ENCODE measurements at places on chromosomes 2 and 18.

DNA sequence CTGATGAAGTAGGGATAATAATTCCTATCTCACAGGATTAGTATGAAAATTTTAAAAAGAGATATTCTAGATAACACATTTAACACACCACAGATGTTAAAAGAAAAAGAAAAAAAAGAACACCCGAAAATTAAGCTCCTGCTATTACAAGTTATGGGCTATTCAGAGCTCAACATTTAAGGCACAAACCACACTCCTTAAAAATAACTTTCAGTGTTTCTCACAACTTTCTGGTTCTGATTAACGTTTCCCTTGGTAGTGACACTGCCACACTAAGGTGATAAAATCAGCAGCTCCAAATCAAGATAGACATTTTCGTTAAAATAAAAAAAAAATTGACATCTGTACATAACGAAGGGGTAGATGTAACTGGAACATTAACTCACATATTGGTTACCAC lies 26.9 kb downstream of the ACVR1C start:
- DNase-seq, result no peak

GRCh38 chr2:145723872-145724271 lies 1204.0 kb upstream of the ZEB2 start:
- DNase-seq, result no peak

DNA sequence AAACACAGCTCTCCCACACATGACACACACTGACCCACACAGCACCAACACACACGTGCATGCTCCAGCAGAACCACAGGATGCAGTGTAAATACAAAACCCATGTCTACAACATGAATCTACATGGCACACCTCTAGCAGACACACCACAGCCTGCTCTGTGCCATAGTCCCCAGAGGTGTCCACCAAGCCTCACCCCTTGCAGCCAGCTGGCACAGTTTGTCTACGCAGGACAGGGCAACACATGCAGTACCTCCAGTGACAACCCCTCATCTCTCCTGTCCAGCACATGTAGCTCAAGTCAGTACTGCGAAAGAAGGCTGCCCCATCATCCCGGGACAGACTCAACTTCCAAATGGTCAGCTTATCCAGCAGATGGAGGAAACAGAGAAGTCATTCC lies 18.9 kb downstream of the CELF4 start:
- DNase-seq, result no peak

- DNase-seq, result no peak
These were observed 36.4 kb downstream of the TANC1 start for GRCh38 chr2:159004849-159005248.

- no peak for DNase-seq
These were observed 91.9 kb downstream of the RTP5 start for GRCh38 chr2:241961454-241961853.

GRCh38 chr2:158112992-158113391 lies 11.3 kb downstream of the UPP2 start:
- DNase-seq, result no peak

- DNase-seq, result no peak
These were observed 18.8 kb upstream of the NEDD4L start for GRCh38 chr18:58025205-58025604.

DNA sequence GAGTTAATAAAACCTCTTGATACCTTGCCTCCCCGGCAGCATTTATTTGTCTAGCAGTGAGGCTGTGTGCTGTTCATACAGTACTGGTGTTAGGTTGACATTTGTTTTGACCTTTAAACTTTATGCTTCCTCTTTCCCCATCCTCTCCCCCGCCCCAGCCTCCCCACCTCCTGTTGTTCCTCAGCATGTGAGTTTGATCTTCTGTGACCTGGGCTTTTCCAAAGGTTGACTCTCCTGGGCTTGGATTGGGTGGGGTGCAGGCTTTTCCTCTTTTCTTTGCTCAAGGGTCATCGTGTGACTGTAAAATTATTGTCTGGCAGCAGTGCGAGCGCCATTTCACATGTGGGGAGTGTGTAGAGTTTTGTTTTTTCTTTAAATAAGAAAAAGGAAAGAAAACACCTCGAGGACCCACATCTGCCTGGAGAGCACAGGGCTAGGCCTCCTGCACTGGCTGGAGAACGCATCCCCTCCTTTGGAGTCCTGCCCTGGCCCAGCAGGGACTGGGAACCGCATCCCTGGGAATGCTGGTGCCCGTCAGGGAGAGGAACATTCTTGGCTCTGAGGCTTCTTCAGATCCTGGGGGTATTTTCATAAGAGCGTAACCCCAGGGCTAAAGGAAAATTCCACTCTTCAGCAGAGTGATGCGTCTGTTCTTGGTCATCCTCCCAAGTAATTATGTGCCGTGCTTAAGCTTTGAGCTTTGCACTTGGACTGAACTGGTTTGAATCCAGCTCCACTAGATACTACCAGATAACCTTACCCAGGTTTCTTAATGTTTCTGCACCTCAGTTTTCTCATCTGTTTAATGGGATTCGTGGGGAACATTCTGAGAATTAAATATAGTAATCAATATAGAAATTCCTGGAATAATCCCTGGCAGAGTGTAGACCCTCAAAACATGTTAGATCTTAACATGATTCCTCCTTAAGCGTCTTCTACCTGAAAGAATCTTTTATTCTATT lies 91.5 kb downstream of the SETBP1 start:
- no peak for DNase-seq

DNA sequence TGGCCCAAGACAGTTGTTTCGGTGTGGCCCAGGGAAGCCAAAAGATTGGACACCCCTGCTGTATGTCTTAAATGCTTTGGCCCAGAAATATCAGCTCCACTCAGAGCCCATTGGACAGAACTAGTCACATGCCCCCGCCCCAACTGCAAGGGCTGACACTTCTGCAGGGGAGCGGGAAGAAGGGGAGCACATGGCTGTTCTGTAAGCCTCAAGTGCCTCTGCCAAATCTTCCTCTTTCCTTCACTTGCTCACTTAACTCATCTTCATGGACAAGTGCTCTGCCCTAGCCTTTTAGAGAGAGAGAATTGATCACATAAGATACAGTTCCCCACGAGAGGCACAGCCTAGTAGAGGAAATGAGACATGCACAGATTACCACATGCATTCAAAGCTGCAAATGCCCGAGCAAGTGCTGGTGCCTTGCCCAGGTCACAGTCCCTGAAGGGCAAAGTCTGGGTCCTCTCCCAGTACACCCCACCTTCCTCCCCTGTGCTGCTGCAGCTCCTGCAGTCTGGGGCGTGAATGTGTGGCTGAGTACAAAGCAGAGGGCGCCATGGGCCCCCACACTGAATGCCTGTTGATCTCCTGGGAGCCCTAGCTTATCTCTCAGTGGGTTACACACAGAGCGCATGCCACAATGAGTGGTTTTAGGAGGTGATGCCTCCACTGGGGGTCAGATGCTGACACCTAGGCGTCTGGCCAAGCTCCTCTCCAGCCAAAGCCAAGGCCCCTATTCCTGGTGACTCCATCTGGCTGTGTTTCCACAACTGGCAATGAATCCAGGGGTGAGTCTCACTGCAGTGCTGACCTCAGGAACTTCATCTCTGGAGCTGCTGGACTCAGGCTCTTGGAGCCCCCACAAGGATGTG lies 135.3 kb downstream of the CTIF start:
- DNase-seq, result no peak

DNA sequence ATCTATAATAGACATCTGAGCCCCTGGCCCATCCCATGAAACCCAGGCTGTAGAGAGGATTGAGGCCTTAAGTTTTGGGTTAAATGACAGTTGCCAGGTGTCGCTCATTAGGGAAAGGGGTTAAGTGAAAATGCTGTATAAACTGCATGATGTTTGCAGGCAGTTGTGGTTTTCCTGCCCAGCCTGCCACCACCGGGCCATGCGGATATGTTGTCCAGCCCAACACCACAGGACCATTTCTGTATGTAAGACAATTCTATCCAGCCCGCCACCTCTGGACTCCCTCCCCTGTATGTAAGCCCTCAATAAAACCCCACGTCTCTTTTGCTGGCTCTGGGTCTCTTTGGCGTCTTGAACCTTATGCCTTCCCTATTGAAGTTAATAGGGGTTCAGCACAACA lies 110.7 kb downstream of the XRCC5 start:
- DNase-seq, result no peak
